Naive thymus-derived CD8-positive, alpha-beta T cell (primary cell): ENCODE measurements at places on chromosomes 2 and 18. TPM values are rescaled to one million over a fixed set of nuclear protein-coding genes. Genes with fewer than 3 reads are reported as not detected.

GRCh38 chr18:21444465-21445212 is 155.9 kb downstream of the ESCO1 start:
- no peak overlapping the region for H3K4me3 ChIP-seq
- H3K4me1 ChIP-seq = no peaks in the 10 kb centered on the region
- no peak for DNase-seq
- no peak overlapping the region for H3K27ac ChIP-seq
- no peaks in the 10 kb centered on the region for H3K36me3 ChIP-seq

DNA sequence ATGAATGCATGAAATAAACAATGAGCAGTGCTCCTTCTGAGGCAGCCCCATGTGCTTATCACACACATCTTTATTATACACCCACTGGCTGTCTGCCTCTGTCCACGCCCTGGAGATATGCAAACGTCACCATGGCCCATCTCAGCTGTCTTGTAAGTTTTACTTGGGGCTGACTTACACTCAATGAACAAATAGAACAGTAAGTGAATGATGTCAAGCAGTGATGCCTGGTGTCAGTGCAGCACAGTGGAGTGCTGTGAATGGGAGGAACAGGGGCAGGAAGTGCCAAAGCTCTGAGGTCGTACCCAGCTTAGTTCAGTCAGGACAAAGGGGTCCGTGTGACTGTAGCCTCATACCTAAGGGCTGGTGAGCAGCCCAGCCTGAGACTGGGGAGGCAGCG is 659.5 kb upstream of the HS6ST1 start:
- H3K27me3 ChIP-seq = peaks cover 2% of the 10 kb centered on the region
- H3K4me1 ChIP-seq = no peaks in the 10 kb centered on the region
- H3K36me3 ChIP-seq = no peaks in the 10 kb centered on the region
- H3K4me3 ChIP-seq = no peak overlapping the region

Gene LIMS4
- not detected for total RNA-seq

Gene ALPP
- total RNA-seq = not detected

Gene LDLRAD4
- 56.8 TPM for total RNA-seq

Gene LYPD6
- total RNA-seq = not detected
